ENCODE measurements at places on chromosomes 7 and 10. TPM values are rescaled to one million over a fixed set of nuclear protein-coding genes. Genes with fewer than 3 reads are reported as not detected.

Gene LRRD1
- not detected for polyA plus RNA-seq

Gene SLC26A5
- polyA plus RNA-seq = not detected

Gene CPA2
- polyA plus RNA-seq = 0.23 TPM

Gene TMEM139
- polyA plus RNA-seq = 18.0 TPM

Gene MSMB
- not detected for polyA plus RNA-seq

Gene ANKRD61
- not detected for polyA plus RNA-seq

Gene GIMAP1
- polyA plus RNA-seq = 8.4 TPM

Gene HOGA1
- polyA plus RNA-seq = 30.4 TPM

Gene POLR2J2
- polyA plus RNA-seq = 0.43 TPM

Gene IL2RA
- 0.73 TPM for polyA plus RNA-seq

GRCh38 chr10:126895214-126895781 is 9.9 kb upstream of the DOCK1 start:
- DNase-seq = no peak

DNA sequence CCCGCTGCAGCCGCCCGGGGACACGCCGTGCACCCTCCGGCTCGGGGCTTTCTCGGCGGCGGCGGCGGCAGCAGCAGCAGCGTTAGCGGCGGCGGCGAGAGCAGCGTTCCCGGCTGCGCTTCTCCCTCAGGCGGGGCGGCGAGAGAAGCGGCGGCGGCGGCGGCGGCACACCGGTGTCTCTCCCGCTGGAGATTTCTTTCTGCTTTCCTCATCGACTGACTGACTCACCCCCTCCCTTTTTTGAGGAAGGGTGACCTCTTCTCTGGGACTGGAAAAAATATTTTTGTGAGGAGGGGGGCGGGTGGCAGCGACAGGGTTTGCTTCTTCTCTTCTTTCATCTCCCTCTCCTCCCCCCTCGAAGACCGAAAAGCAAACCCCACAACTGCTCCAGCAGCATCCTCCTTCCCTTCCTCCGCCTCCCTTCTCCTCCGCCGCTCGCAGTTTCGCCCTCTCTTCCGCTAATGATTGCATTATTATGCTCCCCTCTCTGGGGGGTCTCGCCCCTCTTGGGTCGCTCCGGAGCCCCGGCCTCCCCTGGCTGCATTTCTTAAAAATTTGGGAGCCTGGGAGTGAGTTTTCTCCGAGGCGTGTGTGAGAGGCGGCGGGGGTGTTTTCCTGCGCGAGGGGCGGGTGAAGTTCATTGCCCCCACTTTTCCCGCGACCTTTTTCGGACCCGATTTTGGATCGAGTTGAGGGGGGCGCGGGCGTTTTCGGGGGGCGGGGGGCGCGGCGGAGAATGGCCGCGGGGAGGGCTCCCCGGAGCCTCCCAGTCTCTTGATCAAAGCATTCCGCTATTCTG is 411 bp downstream of the AUTS2 start:
- DNase-seq = peak; percentile 33

- DNase-seq = no peak
Measured at GRCh38 chr7:88495881-88496725, 189.4 kb upstream of the STEAP4 start.

- DNase-seq = no peak
Measured at GRCh38 chr10:33982995-33983394, 648.5 kb upstream of the NRP1 start.

- DNase-seq = no peak
Measured at GRCh38 chr10:48384699-48384982, 78.2 kb downstream of the MAPK8 start.

GRCh38 chr7:134829380-134829986 is 50.0 kb downstream of the CALD1 start:
- no peak for DNase-seq

DNA sequence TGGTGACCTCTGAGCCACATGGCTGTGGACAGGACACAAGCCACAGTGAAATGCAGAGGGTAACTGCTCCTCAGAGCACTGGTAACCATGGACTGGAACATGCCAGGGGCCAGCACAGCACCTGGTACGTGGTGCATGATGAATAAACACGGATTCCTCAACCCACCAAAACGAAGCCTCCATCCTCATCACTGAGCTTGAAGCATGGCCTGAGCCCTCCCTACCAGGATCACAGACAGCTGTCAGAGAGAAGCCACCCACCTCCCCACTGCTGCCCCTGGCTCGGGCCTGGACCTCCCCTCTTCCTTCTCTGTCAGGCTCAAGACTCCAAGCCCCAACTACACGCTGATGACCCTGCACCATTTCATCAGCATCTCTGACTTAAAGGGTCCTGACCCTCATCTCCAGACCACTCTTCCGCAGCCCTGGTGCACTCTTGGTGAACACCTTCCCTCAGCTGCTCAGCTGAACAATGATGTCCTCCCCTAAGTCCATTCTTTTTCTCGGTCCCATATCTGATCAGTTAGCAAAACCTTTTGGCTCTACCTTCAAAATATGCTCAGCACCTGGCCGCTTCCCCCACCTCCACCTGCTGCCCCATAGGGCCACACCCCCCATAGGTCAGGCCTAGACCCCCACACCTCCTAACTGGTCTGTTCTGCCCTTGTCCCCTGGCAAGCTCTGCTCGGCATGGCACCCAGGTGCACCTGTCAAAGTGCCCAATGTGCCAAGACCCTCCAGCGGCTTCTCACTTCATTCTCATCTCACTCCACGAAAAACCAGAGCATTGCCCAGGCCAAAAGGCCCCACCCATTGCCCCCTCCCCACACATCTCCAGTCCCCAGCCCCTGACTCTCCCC is 141.1 kb downstream of the MAPK8 start:
- no peak for DNase-seq

DNA sequence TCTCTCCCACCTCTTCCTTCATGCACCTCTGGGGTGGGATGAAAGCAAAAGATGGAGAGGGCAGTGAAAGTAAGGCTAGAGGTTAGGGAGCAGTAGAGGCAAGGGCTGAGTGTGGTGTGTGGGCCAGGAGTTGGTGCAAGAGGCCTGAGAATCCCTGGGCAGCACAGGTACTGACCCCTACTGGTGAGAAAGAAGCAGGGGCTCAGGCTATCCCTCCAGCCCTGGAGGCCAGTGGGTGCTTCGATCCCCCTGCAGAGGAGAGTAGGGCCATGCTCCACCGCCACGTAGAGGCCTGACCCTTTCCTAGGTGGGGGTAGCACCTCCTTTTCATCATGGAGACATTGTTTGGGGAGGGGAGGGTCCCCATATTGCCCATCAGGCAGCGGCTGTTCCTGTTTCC is 9.8 kb downstream of the CDHR1 start:
- DNase-seq = no peak

GRCh38 chr7:157678501-157678900 is 341.7 kb downstream of the DNAJB6 start:
- no peak for DNase-seq

DNA sequence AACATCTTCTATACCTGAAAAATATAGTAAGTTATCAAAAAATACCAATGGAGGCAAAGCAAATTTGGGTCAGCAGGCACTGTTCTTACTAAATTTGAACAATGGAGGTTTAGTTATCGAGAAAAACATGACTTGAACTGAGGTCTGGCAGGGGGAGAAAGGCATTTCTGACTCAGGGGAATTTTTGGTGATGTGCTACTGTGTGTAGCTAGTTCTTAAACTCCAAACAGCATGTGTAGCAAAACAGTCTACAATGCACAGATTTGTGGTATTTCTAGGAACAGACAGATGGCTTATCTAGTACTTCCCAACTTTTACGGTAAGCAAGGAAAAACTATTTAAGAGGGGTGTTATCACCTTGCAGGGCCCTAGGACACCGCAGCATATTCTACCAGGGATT is 311.6 kb upstream of the LRRN3 start:
- DNase-seq = no peak

DNA sequence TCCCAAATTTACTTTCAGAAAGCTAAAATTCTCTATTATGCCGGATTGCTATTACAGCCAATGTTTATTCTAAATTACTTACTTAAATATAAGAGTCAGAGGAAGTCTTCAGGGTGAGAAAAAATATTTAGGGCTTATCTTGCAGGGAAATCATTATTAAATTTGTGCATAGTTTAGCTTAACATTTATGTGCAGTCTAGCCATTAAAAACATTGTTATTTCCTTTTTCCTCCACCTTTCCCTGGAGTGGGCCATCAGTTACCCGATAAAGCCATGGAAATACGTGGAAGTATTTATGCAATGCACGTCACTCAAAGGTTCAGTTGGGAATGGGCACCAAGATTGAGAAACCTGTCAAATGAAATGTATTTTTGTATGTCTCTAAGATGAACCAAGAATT is 9.5 kb upstream of the TAS2R60 start:
- DNase-seq = no peak

DNA sequence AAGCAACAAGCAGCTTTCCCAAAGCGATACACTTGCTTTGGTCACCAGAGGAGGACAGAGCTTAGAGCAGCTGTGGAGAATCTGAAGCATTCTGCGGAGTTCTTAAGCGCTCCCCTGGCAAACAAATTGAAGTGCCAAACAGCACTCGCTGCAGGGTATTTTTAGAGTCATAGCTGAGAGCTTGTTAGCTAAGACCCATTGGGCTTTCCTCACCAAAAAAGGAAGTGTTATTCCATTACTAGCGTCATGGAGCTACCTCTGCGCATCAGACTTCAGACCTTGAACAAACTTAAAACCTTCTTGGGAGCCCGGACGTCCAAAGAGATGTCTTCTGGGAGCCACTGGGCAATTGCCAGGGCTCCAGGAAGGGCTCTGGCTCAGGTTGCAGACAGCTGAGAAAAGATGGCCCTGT is 23.2 kb upstream of the BMPR1A start:
- DNase-seq = no peak

DNA sequence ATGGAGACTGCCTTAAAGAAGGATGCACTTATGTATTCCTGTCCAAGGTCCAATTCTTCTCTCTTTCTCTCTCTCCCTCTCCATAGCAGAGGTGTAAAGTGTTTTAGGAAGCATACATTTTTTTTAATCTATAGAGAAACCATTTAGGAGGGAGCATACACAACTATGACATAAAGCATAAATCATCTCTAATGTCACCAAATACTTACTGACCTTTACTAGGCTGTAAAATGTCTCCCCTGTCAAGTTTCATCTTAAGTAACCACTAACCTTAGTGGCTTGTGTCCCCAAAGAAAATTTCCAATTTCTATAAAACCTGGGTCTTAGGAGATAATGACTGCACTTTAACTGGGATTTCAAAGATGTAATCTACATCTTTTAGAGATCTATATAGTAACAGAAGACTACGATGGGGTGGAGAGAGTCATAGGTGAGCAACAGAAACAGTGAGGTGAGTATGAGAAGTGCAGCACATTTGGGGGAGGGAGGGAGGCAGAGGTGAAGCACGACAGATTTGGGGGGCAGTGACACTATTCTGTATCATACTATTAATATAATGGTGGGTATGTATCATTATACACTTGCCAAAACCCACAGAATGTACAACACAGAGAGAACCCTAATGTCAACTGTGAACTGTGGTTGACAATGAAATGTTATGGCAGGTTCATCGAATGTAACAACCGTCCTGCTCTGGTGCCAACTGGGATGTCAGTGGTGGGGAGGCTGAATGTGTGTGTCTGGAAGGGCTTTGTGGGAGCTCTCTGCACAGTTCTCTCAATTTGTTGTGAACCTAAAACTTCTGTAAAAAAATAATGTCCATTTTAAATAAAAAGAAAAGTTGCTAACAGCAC is 79.5 kb downstream of the PIP4K2A start:
- DNase-seq = no peak

- DNase-seq = no peak
Measured at GRCh38 chr7:19811386-19811785, 38.0 kb upstream of the TMEM196 start.

- DNase-seq = no peak
Measured at GRCh38 chr10:11866199-11866925, 43.2 kb downstream of the PROSER2 start.

DNA sequence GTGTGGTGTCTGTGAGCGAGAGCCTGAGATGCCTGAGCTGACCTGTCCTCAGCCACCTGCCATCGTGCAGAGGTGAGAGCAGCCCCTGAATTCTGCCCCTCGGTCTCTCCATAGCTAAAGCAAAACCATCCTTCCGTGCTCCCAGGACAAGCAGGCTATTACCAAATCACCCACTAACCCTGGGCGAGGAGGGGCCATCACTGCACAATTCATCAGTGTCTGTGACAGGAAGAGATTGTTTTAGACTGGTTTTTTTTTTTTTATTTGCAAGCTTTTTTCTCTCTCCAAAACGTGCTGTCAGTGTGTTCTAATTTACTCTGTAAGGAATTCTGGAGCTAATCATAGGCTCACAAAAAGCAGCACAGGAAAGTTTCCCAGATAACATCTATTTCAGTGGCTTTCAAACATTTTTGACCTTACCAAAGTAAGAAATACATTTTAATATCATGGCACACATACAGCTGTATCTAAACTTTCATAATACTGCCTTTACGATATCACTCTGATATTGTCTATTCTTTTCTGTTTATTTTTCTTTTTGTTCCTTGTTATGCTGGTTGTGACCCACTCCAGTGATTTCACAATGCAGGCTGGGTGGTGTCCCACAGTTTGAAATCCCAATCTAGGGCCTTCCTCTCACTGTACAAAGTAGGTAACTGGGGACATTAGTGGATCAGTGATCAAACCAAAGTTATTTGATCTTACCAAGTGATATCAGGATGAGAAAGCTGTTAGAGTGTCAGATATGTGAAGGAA is 62.8 kb downstream of the EGFR start:
- no peak for DNase-seq

GRCh38 chr7:75905785-75906604 is 9.0 kb upstream of the POR start:
- DNase-seq = peak; percentile 25

DNA sequence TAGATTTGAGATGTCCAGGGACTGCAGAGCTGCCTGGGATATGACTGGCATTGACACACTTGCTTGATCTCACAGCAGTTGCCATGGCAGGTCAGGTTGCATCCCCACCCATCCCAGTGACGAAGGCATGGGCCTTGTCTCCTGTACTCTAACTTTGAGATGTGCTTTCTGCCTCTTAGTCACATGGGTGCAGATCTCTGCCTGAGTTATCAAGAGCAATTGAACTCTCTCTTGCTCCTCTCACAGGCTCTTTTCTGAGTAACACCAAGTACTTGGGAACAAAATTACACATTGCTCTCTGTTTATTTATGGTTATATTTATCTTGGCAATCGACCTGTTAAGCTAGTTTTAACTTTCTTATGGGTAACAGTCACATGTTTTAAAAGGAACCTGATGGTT is 237.3 kb downstream of the NSUN6 start:
- DNase-seq = peak; percentile 24

DNA sequence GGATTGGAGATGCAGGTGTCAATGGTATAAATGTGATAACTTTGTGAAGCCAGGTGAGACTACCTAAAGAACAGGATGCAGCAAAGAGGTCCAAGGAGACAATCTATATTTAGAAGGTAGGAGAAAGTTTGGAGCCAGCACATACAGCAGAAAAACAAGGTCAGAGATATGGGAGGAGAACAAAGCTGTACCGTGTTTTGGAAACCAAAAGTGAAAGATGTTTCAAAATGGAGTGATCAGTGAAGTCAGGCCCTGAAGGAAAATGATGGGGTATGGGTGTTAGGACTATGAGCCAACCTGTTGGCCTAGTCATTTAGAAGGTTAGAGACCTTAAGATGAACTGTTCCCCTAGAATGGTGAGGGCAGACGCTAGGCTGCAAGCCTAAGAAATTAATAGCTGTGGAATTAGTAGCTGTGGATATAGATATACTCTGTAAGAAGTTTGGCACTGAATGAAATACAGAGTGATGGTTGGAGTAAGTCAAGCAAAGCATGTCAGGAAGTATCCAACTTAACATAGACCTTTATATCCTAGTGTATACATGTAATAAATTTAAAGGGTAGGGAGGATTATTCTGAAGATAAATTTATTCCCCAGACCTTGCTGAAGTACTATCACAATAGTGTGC is 149.8 kb upstream of the WNT16 start:
- DNase-seq = no peak
